Left colon (tissue), 2 donors: ENCODE measurements at places on chromosomes 3 and 15.

DNA sequence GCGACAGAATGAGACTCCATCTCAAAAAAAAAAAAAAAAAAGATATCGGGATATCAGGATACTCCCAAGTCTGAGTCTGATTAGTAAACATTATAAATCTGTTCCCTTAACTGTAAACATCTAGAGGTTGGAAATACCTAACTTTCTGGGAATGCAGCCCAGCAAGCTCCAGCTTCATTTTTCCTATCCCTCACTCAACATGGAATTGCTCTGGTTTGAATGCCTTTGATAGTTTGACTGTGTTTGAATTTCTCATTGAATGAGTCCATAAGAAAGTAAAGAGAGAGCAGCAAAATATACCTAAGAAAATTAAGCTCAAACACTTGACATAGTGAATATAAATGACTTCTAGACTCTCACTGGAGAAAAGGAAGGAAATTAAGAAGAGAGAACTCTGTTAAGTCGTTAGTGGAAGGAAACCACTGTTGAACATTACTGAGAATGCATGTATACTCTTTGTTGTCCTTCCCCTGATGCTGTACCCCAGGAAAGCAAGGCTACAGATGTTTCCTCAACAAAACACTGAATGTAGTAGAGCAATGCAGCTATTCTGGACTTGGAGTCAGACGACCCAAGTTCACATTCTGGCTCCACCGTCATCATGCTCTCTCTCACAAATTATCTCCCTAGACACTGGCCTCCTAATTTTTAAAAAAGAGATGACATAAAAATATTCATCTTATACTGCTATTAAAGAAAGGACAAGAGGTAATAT, 62.4 kb downstream of the CD200 start:
- no peak for DNase-seq

GRCh38 chr3:127206154-127206553, 13.2 kb downstream of the PRR23E start:
- DNase-seq, result no peak

DNA sequence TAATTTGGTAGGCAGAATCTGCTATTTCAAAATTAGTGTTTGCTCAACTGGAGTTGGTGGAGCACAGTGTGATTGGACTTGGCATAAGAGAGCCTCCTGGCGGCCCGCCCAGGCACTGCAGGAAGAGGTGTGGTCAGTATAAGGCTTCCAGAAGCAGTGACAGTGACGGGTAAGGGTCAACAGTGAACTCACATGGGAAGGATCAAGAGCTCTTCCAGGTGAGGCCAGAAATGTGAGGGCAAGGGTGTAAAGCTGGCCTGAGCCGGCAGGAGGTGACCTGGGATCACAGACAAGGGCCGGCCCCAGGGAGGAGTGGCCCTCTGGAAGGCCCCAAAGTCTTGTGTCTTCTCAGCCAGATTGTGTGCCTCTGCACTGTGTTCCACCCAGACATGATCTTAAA, 93.2 kb upstream of the RNF7 start:
- peak; percentile 67 for DNase-seq

GRCh38 chr3:53109891-53110771, 20.1 kb downstream of the RFT1 start:
- peak; percentile 54 for DNase-seq
